ENCODE measurements at places on chromosomes 7 and 10.

DNA sequence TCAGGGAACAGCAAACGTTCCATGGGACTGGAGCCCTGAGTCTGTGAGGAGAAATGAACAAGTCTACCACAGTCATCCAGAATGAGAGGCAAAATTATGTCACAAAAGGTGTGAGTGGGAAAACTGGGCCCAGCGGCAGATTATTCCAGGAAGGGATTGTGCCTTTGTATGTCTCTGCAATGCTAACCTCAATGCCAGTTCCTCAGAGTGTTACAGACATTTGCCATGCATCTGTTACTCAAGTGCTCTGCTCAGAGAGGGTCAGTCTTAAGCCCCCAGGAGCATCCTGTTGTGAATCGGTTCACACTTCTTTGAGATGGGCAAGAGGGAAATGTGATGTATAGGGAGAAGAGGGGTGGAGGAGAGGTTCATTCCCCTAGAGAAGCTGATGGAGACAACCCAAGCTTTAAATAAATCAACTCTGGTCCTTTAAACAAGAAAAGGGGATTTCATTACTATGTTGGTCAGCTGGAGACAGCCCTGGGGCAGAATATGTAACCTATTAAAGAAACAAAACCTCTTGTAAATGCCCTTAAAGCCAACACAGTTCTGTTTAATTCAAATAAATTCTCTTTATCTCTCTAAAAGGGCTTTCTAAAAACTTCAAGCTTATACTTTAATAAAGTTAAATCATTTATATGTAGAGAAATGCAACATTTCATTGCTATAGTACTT, 85.9 kb upstream of the GRB10 start:
- no peak for DNase-seq

- DNase-seq = no peak
These were observed 189.8 kb downstream of the DPP6 start for GRCh38 chr7:154241988-154242387.

- DNase-seq = no peak
These were observed 27.2 kb downstream of the ADGRA1 start for GRCh38 chr10:133114726-133115452.

DNA sequence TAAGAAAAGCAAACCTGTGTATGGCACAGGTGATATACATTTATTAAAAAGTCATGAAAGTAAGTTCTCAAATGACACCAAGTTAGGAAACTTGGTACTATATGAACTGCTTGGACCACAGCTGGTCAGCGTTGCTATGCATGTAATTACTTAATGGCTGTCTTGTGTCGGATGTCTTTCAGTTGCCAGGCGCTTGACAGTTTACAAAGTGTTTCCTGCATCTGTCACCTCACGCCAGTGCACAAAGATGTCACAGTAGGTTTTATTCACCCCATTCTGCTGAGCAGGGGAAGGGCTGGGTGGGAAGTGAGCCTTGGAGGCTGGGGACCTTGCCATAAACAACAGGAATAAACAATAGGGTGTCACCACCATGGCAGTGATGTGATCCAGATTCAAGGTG, 35.8 kb downstream of the ADAM12 start:
- no peak for DNase-seq

- peak; percentile 67 for DNase-seq
These were observed 42.8 kb upstream of the RNF216 start for GRCh38 chr7:5824297-5824610.

DNA sequence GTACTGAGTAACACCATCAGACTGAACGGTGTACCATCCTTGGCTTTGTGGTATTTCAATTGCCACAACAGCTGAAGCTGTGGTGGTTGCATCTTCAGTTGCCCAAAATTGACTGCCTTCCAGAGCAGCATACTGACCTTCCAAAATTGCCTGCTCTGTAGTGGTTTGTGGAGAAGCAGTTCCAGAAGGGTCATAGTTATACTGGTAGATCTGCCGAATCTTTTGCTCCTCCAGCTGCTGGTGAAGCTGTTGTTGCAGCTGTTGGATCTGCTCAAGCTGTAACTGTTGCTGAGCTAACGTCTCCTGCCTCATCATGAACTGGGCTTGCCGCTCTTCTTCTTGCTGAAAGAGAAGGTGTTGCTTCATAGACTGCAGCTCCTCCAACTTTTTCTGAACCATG, 212.2 kb downstream of the PCLO start:
- DNase-seq = no peak

DNA sequence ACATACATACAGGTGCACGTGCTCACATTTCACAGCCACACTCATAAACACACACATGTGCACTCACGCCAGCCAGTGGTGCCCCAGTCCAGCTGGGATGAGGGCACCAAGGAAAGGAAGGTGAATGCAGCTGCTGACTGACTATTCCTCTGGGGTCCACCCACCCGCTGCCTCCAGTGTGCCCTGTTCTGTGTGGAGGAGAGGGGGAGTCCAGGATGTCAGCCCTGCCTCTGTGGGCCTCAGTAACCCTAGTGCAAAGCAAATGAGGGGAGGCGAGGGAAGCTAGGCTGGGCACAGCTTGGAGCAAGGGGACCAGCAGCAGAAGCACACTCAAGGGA, 57.6 kb downstream of the YKT6 start:
- peak; percentile 20 for DNase-seq

DNA sequence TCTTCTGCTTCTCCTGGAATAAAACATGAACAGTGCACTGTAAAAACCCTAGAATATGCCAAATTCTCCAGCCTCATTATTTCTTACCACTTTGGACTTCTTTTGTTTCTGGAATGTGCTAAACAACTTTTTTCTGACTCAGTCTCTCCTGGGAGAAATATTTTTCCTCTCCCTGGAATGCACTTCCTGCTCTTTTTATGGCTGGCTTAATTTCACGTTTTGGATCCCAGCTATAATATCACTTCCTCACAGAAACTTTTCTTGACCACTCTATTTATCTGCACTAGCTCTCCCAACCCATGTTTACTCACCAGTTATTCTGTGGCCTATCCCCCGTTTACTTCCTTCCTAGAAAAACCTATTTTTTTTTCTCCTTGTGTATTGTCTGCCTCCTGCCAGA, 26.7 kb downstream of the ABCB5 start:
- DNase-seq = no peak

DNA sequence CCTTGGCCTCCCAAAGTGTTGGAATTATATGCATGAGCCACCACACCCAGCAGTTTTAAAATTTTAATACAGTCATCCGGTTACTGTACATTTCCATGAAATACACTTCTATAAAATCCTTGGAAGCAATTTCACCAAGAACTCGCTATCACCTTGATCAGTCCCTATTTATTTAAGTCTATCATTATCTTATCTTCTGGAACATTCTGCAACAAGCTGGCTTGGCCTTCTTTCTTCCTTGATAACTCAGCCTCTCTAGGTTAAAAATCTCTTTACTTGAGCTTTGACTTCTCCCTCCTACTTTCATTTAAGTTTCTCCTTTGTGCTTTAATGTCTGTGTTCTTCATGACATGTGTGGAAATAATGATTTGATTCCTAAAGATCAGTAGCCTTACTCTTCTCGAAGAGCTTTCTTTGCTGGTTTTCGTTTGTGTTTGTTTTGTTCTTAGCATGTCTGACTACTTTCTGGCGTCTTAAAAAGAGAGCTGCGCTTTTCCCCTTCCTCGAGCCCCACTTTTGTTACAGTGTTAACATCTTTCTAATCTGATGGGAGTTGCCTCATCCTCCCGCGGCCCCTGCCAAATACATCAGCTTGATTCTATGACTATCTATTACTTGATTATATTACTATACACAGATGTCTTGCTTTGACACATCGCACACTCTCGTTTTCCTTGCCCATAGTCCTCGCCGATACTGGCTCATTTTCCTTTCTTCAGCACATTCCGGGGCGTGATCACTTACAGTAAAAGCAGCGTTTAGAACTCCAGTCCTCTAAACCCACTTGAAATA, 11.1 kb upstream of the CALML5 start:
- no peak for DNase-seq

GRCh38 chr7:139714163-139714901, 63.5 kb downstream of the HIPK2 start:
- DNase-seq = no peak

- no peak for DNase-seq
These were observed 64.5 kb downstream of the PALS2 start for GRCh38 chr7:24637706-24638105.

DNA sequence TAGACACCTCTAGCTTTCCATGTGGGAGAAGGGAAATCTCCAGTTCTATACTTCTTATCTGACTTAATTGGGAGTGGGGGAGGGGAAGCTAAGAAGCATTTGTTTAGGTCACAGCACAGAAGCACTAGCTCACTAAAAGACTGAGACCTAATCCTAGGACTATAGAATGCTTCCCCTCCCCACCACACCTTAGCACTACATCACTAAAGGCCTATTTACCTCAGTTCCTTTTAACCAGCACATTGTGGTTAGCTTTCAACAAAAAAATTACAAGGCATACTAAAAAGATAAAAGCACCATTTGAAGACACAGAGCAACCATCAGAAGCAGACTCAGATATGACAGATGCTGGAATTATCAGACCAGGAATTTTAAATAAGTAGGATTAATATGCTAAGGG, 53.8 kb upstream of the ADRA2A start:
- no peak for DNase-seq

- DNase-seq = no peak
These were observed 359.3 kb downstream of the HGF start for GRCh38 chr7:81410471-81411117.

DNA sequence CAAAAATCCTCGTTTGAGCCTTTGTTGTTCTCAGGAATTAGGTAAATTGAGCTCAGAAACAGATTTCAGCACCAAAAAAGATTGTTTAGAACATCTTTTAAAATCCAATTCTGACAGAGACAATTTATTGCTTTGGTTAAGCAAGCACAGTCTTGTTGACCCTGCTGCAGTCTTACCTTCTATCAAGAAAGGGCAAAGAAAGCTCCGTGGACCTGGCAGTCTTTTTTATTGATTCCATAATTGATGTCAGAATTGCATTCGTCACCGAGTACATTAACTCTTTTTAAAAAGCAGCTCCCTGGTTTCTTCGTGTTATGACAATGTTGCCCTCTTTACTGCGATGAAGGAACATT, 334.8 kb downstream of the FGFR2 start:
- DNase-seq = no peak

GRCh38 chr7:40887099-40887498, 752.3 kb downstream of the SUGCT start:
- no peak for DNase-seq

- peak; percentile 71 for DNase-seq
These were observed 150.5 kb upstream of the VKORC1L1 start for GRCh38 chr7:65722361-65722792.

GRCh38 chr7:125061776-125062397, 132.3 kb upstream of the POT1 start:
- DNase-seq = no peak

GRCh38 chr10:125782616-125783015, 7.0 kb upstream of the MMP21 start:
- DNase-seq = no peak

GRCh38 chr7:83835424-83835823, 186.5 kb upstream of the SEMA3E start:
- no peak for DNase-seq

- DNase-seq = no peak
These were observed 39.3 kb upstream of the MKI67 start for GRCh38 chr10:128165536-128165935.

DNA sequence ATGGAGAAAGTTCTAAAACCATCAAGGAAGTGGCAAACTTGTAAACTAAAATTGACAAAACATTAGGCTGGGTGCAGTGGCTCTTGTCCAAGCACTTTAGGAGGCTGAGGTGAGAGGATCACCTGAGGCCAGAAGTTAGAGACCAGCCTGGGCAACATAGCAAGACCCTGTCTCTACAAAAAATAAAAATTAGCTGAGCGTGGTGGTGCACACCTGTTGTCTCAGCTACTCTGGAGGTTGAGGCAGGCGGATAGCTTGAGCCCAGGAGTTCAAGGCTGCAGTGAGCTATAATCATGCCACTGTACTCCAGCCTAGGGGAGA, 29.4 kb upstream of the HNRNPH3 start:
- DNase-seq = no peak

DNA sequence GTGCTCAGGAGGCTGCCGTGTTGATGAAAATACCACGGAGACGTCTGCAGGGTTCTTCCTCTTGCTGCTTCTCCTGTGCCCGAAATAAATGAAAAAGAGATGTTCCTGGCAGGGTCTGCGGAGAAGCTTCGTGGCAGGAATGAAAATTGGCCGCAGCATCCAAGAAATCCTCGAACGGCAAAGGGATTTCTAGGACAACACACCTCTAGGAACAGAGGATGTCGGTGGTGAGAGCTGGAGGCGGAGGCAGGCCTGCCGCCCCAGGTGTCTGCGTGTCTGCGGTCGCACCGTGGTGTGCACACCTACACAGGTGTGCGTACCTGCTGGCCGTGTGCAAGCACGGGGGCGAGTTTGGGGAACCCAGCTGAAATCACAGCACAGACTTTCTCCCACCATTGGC, 43.4 kb downstream of the TMEM130 start:
- DNase-seq = no peak

DNA sequence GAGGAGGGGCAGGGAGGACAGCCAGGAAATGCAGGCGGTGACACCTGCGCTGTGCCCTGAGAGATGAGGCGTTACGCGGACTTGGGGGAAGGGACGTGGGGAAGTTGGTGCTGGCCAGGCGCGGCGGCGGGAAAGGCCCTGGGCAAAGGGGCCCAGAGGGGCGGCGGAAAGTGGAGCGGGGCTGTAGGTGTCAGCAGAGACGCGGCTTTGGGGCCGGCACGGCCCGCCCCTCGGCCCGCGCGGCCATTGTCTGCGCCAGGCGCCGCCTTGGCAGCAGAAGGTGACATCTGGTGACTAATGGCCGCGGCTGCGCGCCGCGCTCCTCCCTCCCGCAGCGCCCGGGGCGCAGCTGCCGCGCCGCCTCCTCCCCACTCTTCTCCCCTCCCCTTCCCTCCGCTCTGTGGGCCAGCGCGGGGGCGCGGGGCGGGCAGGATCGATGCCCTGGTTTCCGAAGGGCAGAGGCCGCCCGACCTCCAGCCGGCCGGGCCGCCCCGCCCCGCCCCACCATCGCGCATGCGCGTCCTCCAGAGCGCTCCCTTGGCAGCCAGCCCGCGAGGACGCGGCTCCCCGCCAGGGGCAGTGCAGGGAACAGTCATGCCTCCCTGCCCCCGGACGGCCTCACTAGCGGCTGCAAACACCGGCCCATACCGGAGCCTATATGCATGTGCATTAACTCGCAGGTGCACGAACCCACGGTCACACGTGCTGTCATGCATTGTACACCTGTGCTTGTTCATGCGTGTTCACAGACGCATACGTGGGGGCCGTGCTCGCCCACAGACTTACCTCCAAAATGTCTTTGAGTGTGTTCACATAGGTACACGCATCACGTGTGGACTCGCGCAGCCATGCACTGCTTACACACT, 269.6 kb downstream of the RPS24 start:
- peak; percentile 97 for DNase-seq

DNA sequence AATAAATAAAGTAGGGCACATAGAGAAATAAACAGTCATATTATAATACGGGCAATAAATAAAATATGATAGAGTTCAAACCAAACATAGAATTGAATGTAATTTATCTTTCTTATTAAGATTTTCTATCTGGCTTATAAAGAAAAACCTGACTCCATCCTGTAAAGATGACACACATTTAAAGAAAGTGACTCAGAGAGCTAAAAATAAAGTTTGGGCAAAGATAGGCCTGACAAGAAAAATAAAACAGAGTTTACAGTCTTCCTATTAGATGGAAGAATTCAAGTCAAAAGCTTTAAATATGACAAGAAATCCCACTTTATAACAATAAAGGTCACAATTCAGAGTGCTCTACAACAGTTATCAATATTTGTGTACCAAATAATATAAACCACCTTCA, 580.6 kb downstream of the PHTF2 start:
- DNase-seq = no peak

- no peak for DNase-seq
These were observed 145.0 kb downstream of the LRRC4 start for GRCh38 chr7:127886248-127886647.
